Upper lobe of left lung (tissue), 6 donors: ENCODE measurements at places on chromosomes 11 and 22. TPM values are rescaled to one million over a fixed set of nuclear protein-coding genes. Genes with fewer than 3 reads are reported as not detected.

DNA sequence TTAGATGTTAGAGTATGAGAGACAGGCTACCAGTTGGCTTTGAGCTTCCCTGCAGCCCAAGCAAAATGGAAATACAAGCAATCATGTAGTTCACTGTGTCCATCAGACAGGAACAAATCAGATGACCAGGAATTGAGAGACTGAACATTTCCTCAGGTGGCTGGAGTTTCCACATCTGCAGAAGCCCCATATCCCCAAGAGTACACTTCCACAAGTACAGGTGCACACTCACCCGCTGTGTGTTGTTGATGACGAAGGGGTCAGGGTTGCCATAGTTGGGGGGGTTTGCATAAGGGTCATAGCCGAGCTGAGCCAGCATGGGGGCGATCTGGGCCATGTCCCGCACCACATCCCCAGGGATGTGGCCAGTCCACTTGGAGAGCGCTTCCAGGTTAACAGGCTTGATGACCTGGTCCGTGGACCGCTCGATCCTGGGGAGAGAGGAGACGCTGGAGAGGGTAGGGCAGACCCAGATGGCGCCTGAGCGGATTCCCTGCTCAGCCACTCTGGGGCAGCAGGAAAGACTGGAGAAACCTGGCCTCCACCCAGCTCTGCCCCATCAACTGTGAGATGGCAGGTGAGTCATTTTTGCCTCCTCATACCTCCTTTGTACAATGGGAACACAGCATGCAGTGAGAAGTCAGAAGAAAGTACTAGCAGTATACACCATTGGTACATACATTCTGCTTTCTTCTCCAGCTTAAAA, 23.9 kb upstream of the TFIP11 start:
- peaks cover 54% of the 10 kb centered on the region for H3K36me3 ChIP-seq
- H3K4me1 ChIP-seq, result no peaks in the 10 kb centered on the region
- H3K27me3 ChIP-seq, result no peaks in the 10 kb centered on the region
- no peak overlapping the region for H3K27ac ChIP-seq
- no peak for DNase-seq
- H3K4me3 ChIP-seq, result no peak overlapping the region

GRCh38 chr11:46846510-46846830, 390 bp upstream of the CKAP5 start:
- H3K27ac ChIP-seq, result no peak overlapping the region
- no peak for DNase-seq
- peaks cover 12% of the 10 kb centered on the region for H3K4me1 ChIP-seq
- H3K4me3 ChIP-seq, result peak overlapping the region; percentile 96
- H3K36me3 ChIP-seq, result no peaks in the 10 kb centered on the region

- no peaks in the 10 kb centered on the region for H3K27me3 ChIP-seq
- H3K36me3 ChIP-seq, result no peaks in the 10 kb centered on the region
- H3K4me3 ChIP-seq, result no peak overlapping the region
- H3K4me1 ChIP-seq, result peaks cover 43% of the 10 kb centered on the region
- H3K27ac ChIP-seq, result peak overlapping the region; percentile 46
Observed at GRCh38 chr11:76770642-76771445, 12.3 kb upstream of the TSKU start.

GRCh38 chr11:85766721-85767161, 44.2 kb downstream of the SYTL2 start:
- no peaks in the 10 kb centered on the region for H3K36me3 ChIP-seq
- peak overlapping the region; percentile 6 for H3K27ac ChIP-seq
- no peaks in the 10 kb centered on the region for H3K4me1 ChIP-seq
- H3K4me3 ChIP-seq, result no peak overlapping the region

- H3K4me1 ChIP-seq, result no peaks in the 10 kb centered on the region
- H3K36me3 ChIP-seq, result no peaks in the 10 kb centered on the region
- H3K27ac ChIP-seq, result no peak overlapping the region
- H3K27me3 ChIP-seq, result no peaks in the 10 kb centered on the region
Observed at GRCh38 chr22:17957204-17957603, 67.2 kb downstream of the MICAL3 start.

MRPL48 gene
- total RNA-seq, result 24.6 TPM

MEI1 gene
- 6.2 TPM for total RNA-seq
